Upper lobe of left lung (tissue), 6 donors: ENCODE measurements at places on chromosomes 7 and 10. TPM values are rescaled to one million over a fixed set of nuclear protein-coding genes. Genes with fewer than 3 reads are reported as not detected.

- DNase-seq = no peak
Measured at GRCh38 chr7:75532639-75533038, 40.5 kb downstream of the SPDYE5 start.

- DNase-seq = no peak
Measured at GRCh38 chr7:24572393-24572996, 757 bp upstream of the PALS2 start.

GRCh38 chr10:6275022-6275997 lies 72.6 kb downstream of the PFKFB3 start:
- peak; percentile 97 for DNase-seq

GRCh38 chr10:20512631-20513030 lies 384.5 kb downstream of the NEBL start:
- no peak for DNase-seq

GRCh38 chr10:122551450-122551849 lies 9.1 kb upstream of the DMBT1 start:
- no peak for DNase-seq

GRCh38 chr7:43444711-43445578 lies 138.0 kb upstream of the STK17A start:
- DNase-seq = peak; percentile 81

DNA sequence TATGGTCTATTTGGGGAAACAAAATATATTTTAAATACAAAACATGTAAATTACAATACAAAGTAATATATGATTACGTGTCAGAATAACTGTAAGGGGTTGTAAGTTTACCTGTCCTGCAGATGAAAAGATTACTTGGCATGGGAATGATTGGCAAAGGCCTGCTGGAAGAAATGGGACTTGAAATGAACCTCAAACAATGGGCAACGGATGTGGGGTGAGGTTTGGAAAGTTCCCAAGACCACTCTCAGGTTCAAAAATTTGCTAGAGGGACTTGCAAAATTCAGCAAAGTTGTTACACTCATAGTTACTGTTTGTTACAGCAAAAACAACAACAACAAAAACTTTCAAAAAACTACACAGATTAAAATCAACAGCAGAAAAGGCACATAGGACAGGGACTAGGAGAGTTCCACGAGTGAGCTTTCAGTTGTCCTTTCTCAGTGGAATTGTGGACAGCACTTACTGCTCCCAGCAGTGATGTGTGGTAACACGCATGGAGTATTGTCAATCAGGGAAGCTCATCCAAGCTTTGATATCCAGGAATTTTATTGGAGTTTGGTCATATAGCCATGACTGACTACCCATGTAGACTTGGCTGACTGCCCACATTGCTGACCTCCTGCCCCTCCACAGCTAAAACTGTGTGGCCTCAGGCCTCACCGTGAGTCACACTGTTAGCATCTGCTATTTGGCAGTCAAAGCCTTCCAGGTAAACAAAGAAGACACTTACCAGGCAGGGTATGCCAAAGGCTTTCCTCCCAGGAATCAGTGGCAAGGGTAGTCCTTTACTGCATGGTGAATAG lies 43.8 kb downstream of the EXOC6 start:
- no peak for DNase-seq

- no peak for DNase-seq
Measured at GRCh38 chr7:26061678-26062603, 90.1 kb upstream of the NFE2L3 start.

PRSS1 gene
- total RNA-seq = not detected

DNA sequence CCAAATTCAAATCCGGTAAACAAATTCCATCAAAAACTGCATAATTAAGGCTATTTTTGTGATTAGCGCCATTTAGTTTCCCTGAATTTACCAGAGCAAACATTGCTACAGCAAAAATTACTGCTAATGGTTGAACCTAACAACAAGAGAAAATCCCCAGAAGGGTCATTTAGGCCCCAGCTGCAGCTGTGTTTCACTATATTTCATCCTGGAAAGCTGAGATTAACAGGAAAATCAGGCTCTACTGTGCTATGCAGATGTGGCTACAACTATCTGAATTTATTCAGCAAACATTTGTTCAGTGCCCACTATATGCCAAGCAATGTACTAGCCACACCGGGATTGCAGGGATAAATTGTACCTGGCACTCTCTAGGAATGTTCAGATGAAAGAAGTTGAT lies 104.0 kb downstream of the PON1 start:
- DNase-seq = no peak

DNA sequence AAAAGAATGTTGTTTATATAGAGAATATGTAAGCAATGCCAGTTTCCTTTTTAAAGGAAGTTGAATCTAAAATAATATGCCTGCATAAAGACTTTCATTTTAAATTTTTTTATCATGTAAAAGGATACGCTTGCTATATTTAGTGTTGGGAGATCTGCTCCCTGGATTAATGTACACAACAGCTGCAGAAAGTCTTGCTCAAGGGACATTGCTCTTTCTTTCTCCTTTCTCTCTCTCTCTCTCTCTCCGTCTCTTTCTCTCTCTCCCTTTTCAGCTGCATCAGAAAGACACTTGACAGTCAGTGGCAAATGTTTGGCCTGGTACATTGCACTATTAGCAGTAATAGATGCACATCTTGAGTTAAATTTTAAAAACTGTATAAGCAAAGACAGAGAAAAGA lies 739 bp downstream of the MYPN start:
- DNase-seq = no peak

- DNase-seq = no peak
Measured at GRCh38 chr7:92634924-92635519, 44.8 kb upstream of the FAM133B start.

GNB2 gene
- 291 TPM for total RNA-seq

GRCh38 chr7:5704534-5704922 lies 76.9 kb downstream of the RNF216 start:
- DNase-seq = peak; percentile 74

GRCh38 chr7:2968176-2968575 lies 75.5 kb downstream of the CARD11 start:
- no peak for DNase-seq

DNA sequence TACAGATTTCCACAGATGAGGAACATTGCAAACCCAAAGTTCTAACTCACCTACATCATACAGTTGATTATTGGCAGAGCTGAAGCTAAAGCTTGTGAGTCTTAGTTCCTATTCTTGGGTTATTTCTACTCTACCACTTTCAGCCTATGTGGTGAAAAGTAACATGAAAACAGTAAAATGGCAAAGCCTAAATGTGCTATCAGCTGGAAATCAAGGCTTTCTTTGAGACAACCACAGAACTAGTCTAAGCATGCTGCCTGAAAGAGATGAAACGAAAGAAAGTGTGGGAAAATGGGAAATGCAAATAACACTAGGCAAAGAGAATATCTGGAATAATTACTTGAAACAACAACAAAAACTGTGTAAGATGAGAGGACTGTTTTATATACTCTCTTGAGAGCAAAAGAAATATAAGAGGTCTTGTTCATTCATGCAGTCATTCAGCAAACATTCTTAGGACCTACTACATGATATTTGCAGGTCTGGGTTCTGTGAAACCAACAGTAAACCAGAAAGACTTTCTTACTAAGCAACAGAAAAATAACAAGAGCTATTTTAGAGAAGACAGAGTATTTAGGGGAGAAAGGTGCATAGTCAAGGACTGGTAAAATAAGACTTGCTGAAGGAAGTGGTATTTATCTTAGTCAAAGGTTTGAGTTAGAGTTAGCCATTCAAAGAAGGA lies 437.1 kb downstream of the HTR7 start:
- DNase-seq = no peak

DNA sequence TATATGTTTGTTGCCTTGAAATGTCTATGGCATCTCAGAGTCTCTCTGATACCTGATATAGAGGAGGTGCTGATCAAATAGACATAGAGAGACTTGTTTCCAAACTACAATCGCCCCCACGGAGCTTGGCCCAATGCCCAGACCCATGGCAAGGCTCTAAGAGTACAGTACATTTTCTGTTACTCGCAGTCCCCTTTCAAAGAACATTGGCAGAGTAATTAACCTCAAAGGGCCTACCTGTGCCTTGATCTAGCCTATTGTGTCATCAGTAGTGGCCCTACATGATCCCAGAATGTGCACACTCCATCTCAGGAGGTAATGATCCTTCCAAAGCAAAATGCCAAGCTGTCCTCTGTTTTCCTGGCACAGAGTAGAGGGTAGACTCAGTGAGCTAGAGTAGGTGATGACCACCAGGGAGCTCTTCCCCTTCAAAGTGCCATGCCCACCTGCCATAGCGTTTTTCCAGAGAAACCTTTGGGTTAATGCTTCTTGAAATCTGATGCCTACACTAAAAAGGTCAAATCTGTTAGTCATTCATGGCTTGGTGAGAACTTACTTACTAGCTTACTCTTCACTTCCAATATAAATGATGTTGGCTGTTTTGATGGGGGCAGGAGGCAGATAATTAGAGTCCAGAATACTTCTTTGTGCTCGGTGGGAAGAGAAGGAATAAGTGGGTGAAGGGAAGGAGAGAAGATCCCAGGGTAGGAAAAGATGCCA lies 41.2 kb upstream of the ACSL5 start:
- DNase-seq = peak; percentile 32

KCND2 gene
- under 0.01 TPM for total RNA-seq

HHEX gene
- total RNA-seq = 8.3 TPM

SPAM1 gene
- not detected for total RNA-seq

NEUROD6 gene
- not detected for total RNA-seq

GRCh38 chr10:92696606-92697383 lies 7.0 kb downstream of the HHEX start:
- DNase-seq = no peak

GRCh38 chr7:39621784-39622411 lies 1.5 kb upstream of the RALA start:
- DNase-seq = peak; percentile 33

- DNase-seq = no peak
Measured at GRCh38 chr10:2949948-2950354, 117.4 kb upstream of the PFKP start.

DNA sequence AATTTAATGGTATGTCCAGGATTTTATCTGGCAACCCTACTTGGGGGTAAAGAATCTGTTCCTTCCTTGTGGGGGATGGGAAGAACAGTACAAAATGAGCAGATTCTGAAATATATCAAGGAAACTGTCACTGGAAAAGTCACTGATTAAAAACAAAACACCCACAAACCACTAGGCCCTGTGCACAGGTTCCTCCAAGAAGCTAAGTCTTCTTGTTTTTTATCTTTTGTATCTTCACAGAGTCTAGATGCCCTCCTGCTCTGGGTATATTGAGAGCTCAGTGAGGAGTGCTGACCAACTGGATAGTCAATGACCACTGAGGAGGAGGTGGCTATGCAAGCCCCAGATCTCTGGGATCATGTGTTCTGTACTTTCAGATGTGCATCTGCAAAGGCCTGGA lies 86.8 kb upstream of the ANKRD1 start:
- DNase-seq = no peak
